ENCODE measurements at places on chromosomes 12 and 14.

DNA sequence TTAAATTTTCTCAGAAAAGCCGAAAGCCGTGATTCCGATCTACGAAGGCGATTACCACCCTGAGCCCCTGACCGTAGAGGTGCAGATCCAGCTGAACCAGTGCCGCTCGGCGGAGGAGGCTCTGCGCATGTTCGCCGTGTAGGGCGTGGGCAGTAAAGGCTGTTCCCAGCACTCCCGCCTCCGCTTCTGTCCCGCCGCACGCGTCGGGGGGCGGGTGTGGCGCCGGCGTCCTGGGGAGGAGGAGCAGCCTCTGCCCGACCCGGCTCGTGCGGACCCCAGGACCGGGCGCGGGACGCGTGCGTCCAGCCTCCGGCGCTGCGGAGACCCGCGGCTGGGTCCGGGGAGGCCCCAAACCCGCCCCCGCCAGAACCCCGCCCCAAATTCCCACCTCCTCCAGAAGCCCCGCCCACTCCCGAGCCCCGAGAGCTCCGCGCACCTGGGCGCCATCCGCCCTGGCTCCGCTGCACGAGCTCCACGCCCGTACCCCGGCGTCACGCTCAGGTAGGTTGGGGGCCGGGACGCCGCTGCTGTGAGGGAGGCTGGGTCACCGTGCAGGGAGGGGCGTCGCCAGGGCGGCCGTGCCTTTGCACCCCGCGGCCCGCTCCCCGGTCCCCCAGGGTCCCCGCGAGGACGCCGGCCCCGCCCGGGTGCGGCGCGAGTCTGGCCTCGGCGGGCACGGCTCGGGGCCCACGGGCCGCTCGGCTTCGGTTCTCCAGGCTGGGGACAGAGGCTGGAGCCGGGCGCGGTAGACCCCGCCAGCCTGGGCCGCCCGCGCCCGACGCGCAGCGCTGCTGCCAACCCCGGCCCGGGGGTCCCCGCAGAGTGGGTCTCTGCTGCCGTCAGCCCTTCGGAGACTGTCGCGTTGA lies at the start of gene B3GNT4:
Gene B3GNT4 (plus strand): TSS at position 409 of the 866 bp plus-strand sequence. CDS start 910 bp downstream, outside the sequence.
- DNase-seq: no peak

DNA sequence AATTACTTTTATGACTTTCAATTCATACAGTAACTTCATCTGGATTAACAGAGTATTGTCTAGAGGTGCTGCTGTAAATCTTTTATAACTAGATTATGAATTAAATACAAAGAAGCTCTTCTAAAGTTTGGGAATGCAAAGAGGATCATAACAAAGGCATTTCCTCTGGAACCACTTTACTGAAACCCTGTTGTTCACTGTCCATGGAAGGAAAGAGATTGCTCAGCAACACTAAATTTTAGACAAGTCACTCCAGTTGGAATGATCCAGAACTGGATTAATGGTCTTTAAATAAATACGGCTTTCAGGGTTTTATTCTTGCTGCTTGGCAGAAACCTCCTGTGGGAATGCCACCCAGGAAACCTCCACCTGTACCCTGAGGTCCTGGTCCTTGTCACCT lies 250.6 kb downstream of the KSR2 start:
- DNase-seq: no peak

- DNase-seq: no peak
Observed at GRCh38 chr12:75975702-75976101, 55.9 kb downstream of the PHLDA1 start.

DNA sequence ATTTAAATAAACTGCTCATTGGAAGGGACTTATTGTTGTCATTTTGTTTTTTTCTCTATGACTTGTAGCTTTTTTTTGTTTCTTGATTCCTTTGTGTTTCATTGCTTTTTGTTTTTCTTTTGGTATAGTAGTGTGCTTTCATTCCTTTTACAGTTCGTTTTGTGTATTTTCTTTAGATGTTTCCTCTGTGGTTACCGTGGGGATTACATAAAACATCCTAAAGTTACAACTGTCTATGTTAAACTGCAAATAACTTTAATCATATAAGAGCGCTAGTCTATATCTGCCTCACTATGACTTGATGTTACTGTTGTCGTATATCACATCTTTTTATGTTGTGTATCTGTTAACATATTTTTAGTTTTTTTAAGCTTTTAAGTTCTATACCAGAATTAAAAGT lies 86.9 kb downstream of the ATF7IP start:
- DNase-seq: no peak

DNA sequence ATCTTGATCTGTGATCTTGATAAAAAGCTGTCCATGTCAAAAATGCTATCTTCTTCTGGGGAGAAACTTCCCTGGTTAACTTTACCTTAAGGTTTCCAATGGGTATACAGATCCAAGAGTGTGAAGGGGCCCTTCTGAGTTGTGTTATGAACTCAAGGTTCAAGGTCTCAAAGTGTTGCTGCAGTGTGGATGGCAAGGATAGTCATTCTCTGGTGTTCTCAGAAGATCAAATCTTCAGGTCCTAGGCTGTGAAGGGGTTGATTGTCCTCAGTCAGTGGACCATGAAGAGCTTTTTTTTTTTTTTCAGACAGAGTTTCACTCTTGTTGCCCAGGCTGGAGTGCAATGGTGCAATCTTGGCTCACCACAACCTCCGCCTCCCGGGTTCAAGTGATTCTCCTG lies 114.4 kb downstream of the SPTSSA start:
- DNase-seq: no peak

GRCh38 chr14:87628780-87629179 lies 364.2 kb downstream of the GALC start:
- DNase-seq: no peak

- no peak for DNase-seq
Observed at GRCh38 chr14:31449971-31450610, 7.2 kb downstream of the DTD2 start.

- no peak for DNase-seq
Observed at GRCh38 chr14:75260025-75260763, 18.4 kb upstream of the FOS start.

DNA sequence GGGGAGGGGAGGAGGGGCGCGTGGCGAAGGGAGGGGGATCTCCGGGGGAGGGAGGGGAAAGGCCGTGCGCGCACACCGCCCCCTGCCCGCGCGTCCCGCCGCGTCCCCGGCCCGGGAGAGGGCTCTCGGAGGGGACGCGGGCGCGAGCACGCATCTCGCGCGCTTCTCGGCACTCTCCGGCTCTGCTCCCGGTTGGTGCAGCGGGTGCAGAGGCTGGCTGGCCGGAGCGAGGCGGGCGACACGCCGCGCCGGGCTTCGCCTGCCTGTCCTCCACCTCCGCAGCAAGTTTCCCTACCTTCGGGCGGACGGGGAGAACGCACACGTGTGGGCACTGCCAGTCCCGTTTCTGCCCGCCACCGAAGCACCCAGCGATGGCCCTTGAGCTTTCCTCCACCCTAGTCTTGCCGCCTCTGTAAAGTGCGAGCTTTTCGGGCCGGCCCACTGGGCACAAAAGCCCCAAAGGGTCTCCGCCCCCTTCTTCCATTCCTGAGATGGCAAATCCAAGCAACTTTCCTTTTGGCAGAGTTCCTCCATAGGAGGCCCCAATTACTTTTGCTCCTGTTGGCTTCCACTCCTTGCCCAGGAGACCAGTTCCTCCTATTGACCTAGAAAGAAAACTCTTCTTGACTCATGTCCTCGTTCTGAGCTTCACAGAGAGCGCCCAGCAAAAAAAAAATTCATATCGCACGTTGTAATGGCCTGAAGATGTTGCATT lies 363 bp upstream of the CSAD start:
- no peak for DNase-seq

- DNase-seq: no peak
Observed at GRCh38 chr14:101721951-101722661, 39.4 kb upstream of the PPP2R5C start.

- no peak for DNase-seq
Observed at GRCh38 chr12:44627387-44628166, 248.5 kb downstream of the NELL2 start.

DNA sequence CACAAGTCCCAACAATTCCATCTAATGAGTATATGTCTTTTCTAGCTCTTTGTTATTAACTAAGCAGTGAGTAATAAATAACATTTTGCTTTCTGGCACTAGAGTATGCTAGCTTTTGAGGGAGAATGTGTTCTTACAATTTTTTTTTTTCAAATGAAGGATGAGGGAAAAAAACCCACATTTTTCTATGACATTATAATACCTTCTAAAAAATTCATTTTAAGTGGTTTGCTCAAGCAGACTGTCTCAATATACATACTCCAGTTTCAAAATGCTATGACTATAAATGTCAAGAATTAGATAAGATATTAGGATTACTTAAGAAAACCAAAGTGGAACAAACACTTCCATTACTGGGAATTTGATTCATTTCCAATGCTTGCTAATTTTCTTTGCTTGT lies 394.6 kb downstream of the C12orf75 start:
- no peak for DNase-seq

Measured in cortex of kidney (tissue), 1 donor.